ENCODE measurements at places on chromosomes 3 and 15.
A peak's percentile ranks its signal among the peaks of the same experiment; 100 is the strongest.

DNA sequence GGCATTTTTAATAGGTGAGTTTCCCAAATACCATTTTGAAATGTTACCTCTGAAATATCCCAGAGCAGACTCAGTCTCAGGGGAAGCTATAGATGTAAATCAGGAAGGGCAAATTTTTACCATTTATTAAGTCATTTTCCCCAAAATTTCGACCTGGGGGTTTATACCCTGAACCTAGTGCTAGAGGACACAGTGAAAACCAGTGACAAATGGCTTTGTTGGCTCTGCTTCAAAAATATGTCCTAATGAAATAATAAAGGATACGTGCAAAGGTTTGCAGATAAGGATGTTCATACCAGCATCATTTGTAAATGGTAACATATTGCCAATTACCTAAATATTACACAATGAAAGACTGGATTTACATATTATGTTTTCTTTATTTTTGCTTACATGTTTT is 546.7 kb upstream of the ADAMTS9 start:
- DNase-seq = no peak

- peak; percentile 32 for DNase-seq
These were observed 28.9 kb downstream of the FBXW12 start for GRCh38 chr3:48400824-48401433.

GRCh38 chr3:25781758-25782594 is 1.3 kb downstream of the NGLY1 start:
- DNase-seq = no peak

- no peak for DNase-seq
These were observed 22.1 kb downstream of the TMED3 start for GRCh38 chr15:79332824-79333510.

DNA sequence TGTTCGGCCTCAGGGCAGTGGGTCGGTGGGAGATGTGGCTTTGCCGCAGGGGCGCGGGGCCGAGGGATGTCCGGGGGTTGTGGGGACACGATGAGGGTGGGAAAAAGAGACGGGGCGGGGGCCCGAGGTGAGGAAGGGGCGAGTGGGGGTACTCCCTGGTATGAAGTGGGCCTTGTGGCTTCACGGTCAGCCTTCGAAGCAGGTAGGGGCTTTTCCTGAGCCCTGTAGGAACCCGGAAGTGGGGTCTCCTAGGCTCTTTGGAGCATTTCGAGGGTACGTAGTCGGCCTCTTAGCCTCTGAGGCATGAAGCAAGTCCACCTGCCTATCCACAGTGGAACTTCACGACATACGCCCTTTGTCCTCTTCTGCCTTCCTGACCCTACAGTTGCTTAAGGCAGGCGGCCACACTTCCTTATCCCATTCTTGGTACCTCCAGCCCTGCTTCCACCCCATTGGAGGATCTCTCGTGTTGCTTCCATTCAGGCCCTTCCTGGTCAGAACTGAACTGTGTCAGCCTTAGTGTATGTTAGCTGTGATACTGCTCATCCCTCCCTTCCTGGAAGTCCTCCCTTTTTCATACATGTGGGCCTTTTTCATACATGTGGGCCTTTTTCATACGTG is 389 bp downstream of the ARPC4 start:
- peak; percentile 65 for DNase-seq

DNA sequence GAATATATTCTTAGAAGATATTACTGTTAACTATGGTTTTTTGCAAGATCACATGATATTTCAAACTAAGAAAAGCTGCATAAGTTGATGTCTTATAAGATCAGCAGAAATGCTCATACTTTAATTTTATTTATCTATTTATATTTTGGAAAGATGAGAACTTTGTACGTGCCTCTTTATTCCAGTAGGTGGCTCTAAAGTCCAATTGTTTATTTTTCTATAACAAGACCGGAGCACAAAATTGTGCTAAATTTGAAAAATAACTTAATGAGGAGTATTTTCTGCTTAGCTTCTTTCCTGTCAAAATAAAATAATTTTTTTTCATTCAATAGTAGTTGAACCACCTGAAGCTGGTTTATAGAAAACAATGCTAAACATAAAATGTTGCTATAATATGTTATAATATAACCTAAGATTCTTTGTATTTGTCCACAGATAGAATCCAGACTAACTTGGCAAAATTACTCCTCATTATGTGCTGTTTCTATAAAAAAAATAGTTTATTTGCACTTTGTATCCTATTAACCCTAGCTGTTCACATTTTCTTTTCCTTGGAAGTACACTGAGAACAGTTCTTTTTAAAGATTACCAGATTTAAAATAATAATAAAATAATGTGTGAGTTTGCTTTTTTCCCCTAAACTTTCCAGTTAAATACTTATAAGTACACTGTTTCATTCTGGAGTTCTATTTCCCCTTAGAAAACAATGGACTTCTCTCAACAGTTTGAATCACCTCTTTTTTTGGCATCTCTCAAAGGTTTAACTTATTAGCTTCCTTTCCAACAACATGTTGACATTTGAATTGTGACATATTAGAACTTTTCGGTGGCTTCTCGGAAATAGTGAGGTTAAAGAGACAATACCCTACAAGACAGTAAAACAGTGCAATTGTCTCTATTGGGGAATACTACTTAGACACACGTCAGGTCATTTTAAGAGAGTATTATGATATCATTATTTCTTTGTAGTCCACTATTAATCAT is 530.0 kb downstream of the MECOM start:
- no peak for DNase-seq

DNA sequence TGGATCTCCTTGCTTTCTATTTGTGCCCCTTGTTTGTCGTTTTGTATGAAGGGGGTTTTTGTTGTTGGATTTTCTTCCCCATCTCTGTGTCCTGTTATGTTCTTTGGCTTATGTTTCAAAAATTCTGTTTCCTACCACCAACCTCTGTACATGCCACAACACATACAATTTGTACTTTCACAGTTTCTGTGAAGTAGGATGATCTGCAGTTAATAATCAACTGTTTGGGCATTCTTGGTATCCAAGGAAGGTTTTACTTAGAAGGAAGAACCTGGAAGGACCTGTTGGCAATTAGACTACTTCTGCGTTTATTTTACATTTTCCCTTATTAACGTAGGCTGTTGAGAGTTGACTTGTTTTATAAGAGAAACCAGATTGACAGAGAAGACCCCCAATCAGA is 8.3 kb downstream of the SETD5 start:
- no peak for DNase-seq
